Right ventricle myocardium superior (tissue), 1 donor: ENCODE measurements at places on chromosomes 6 and 20. TPM values are rescaled to one million over a fixed set of nuclear protein-coding genes. Genes with fewer than 3 reads are reported as not detected.
A peak's percentile ranks its signal among the peaks of the same experiment; 100 is the strongest.

DNA sequence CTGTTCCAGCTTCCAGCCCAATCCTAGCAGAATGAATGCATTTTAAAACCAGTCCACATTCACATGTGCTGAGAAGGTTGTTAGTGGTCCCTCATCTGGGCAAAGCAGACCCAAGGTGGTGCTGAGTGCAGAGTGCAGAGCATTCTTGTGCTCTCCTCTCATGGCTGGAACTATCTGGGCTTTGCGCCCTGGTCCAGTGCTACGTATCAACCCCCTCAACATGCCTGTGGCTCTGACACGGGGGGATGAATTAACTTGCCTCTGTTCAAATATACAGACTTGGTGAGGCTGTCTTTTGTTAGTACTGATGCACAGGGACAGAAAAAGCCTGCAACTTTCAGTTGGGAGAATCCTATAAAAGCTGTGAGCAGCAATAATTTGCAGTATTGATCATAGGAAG lies 42.5 kb downstream of the PANK2 start:
- DNase-seq = no peak

HTR1E gene
- total RNA-seq = not detected

DNA sequence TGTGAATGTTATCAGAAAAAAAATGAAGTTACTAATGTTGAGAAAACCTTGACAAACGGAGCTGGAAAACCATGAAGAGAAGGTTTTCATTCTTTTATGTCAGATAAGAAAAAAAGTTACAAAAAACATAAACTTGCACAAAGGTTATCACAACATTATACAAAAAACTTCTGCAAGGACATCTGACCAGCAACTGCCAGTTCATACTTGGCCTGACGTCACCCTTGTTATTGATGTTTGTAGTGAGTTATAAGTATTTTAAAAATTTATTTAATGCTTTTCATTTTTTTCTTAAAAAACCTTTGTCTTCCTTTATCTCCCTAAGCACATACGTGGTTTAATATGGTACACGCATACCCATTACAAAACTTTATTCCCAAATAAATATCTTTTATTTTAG lies 16.3 kb downstream of the GSTA3 start:
- no peak for DNase-seq

- DNase-seq = no peak
Measured at GRCh38 chr6:40778918-40779317, 191.8 kb upstream of the LRFN2 start.

- no peak for DNase-seq
Measured at GRCh38 chr6:4017834-4018170, 61.1 kb downstream of the FAM217A start.

GRCh38 chr6:168734523-168734922 lies 293.5 kb downstream of the SMOC2 start:
- no peak for DNase-seq

DNA sequence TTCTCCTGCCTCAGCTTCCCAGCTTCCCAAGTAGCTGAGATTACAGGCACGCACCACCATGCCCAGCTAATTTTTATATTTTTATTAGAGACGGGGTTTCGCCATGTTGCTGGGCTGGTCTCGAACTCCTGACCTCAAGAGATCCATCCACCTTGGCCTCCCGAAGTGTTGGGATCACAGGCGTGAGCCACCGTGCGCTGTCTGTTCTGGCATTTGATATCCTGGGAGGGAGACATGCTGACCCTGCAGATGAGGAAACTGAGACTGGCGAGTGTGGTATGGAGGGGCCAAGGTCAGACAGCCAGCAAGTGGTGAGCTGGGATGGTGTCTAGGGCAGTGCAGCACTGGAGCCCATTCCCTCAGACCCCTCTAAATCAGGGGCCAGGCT lies 44.6 kb downstream of the SRC start:
- no peak for DNase-seq

DNA sequence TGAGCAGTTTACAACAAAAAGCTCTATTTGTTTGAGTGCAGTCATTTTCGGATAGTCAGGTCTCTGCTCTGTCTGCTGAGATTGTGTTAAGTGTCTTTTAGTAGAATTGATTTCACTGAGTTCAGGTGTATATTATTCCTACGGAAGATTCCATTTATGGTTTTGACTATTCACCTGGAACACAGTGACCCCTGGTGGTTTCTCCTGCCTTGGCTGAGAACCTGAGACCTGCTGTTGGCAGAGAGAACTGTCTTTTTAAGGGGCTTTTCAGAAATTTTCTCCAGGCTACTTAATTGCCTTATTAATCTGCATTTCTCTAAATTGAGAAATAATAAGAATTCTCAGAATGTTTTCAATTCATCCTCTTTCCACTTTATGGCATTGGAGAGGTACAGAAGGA lies 508.0 kb downstream of the TBC1D32 start:
- DNase-seq = no peak

DNA sequence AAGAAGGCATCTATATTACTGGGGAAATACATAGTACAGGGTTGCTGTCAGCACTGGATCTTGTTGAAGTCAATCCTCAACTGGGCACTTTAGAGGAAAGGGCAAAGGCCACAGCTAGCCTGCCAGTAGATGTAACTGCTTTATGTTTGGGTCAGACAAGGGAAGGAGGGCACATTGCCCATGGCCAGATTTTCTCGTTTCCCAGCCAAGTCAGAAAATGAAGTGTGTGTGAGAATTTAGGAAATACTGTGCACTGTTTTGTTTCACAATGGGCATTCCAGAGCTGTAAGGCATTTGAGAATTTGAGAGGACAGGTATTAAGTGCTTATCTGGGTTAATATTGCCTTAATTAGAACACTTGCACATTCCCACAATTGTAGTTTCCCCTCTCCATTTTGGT lies 183.9 kb upstream of the MCHR2 start:
- no peak for DNase-seq

MLIP gene
- total RNA-seq = 403 TPM

GRCh38 chr20:35697696-35698297 lies 1.4 kb downstream of the NFS1 start:
- DNase-seq = no peak

AKAP12 gene
- 13.9 TPM for total RNA-seq

DNA sequence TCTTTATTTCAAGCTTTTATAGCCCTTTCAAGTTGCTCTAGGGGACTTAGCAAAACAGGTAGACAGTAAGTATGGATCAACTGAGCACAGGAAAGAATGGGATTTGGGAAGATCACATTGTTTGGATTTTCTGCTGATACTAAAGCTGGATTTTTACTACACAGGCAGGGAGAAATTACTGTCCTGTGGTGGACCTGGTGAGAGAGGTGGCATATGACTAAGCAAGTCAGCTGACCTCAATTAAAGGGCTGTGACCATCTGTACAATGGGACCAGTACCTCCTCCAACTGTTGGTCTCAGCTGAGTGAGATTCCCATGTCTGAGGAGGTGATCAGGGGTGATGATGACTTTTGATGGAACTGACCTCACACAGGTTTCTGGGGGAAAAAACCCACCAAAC lies 28.0 kb downstream of the RREB1 start:
- DNase-seq = no peak

DNA sequence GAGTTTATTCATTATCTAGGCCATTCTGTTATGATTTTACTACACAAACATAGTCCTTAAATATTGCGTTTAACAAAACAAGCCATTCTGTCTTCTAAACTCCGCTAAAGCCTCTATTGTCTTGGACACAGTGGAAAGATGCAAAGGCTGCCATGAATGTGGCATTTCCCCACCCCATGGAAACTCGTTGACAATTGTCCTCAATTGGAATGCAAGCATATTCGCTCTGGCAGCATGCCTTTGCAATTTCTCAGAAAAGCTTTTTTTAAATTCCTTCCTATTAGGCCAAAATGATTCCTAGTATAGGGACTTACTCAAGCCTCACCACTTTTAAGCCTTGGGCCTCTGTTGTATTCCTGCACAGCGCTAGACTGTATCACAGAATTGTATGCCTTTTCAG lies 22.8 kb downstream of the OR2A4 start:
- no peak for DNase-seq

DNA sequence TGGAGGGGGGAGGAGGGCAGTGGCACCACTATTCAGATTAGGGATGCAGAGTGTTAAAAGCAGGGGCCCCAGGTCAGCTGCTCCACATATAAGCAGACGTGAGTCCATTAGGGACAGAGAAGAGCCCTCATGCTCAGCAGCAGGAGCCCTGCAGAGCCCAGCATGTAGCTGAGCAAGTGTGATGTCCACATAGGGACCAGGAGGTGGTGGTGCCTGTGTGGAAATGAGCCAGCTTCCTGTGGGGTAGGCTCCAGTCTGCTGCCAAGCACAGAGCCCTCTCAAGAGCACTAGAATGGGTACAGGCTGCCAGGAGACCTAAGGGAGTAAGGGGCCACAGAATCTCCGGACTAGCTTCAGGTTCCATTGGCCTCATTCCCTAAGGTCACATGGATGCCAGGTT lies 57.9 kb upstream of the MLN start:
- DNase-seq = no peak

MCHR2 gene
- not detected for total RNA-seq

GRCh38 chr20:14832630-14833029 lies 495.2 kb upstream of the FLRT3 start:
- DNase-seq = no peak

DNA sequence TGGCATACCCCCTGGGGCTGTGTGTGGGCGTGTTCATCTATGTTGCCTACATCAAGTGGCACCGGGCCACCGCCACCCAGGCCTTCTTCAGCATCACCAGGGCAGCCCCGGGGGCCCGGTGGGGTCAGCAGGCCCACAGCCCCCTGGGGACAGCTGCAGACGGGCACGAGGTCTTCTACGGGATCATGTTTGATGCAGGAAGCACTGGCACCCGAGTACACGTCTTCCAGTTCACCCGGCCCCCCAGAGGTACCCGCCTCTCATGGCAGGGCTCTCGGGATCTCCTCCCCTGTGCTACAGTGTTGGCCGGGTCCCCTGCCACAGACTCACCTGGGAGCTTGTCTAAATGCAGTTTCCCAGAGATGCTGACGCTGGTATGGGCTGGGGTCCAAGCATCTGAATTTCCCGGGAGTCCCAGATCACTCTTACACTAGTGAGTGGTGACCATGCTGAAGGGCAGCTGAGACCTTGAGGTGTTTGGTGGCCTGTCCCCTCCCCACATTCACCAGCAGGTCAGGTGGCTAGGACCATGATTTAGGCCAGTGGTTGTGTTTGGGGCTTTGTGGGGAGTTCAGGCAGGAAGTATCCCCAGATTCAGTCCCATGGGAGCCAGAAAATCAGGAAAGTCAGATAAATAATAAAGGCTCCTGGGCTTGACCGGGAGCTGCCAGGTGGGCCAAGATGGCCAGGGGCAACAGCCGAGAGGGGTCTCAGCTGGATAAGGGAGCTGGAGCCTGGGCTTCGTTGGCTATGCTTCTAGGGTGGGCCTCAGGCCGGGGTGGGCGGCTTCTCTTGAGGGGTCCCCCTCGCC lies 11.8 kb downstream of the ENTPD6 start:
- no peak for DNase-seq

- DNase-seq = no peak
Measured at GRCh38 chr6:112215488-112216284, 38.7 kb downstream of the LAMA4 start.

TMEM200A gene
- not detected for total RNA-seq

PLG gene
- total RNA-seq = 0.40 TPM

GRCh38 chr6:36052097-36052496 lies 24.5 kb downstream of the MAPK14 start:
- DNase-seq = no peak

MROH8 gene
- total RNA-seq = 3.8 TPM

DNA sequence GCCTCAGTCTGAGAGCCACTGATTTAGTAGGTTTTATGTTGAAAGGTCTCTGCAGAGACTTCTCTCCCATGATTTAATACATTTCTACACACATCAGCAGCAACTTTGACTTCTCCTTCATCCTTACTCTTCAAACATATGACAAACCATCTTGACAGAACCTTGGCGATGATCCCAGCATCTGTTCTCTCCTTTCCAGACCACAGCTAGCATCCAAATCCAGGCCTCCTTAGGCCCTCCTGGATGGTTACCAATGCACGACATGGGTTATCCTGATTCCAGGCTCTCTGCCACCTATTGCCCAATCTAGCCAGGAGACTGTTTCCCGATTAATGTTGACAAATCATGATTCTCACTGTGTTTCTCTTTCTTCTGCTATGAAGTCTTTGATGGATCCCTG lies 16.8 kb downstream of the LAMA4 start:
- DNase-seq = peak; percentile 58

DNA sequence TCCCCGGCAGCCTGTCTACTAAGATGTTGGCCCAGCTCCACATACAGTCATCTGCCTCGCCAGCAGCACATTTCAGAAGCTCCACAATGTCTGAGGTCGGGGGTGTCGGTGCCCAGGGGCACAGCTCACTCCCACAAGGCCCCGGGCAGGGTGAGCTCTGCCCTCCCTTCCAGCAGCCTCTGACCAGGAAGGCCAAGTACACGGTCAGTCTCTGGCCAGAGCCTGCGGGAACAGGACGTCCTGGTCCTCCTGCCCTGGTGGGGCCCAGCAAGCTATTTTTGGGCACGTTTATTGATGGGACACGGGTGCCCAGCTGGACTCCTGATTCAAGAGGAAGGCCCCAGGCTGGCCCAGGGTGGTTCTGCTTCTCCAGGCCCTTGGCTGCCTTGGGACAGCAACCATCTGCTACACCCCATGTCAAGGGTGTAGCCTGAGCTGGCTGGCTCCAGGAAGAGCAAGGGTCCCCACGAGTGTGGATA lies 114.9 kb upstream of the PTPN1 start:
- peak; percentile 92 for DNase-seq

DNA sequence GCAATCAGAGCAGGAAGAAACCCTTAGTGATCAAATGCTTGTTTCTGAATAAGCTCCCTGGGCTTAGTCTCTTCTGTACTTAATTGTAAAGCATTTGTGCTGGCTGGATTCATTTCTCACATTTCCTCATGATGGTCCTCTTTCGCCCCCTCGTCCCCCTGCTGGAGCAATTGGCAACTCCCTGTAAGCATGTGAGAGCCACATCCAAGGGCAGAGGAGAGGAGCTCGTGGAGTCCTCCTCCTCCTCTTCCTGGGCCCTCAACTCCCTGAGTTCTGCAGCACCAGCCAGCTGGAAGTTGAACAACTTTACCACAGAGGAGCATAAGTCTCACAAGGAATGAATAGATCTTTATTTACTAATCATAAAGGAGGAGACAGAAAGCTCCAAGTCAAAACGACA lies 12.6 kb downstream of the ANKEF1 start:
- DNase-seq = no peak

NOX3 gene
- total RNA-seq = not detected

RGS17 gene
- total RNA-seq = 0.05 TPM

SFT2D1 gene
- 20.5 TPM for total RNA-seq

GRCh38 chr6:158002951-158003853 lies 21.5 kb downstream of the SYNJ2 start:
- peak; percentile 67 for DNase-seq

- no peak for DNase-seq
Measured at GRCh38 chr6:149331043-149331807, 13.7 kb downstream of the TAB2 start.

DEFB124 gene
- not detected for total RNA-seq

DNA sequence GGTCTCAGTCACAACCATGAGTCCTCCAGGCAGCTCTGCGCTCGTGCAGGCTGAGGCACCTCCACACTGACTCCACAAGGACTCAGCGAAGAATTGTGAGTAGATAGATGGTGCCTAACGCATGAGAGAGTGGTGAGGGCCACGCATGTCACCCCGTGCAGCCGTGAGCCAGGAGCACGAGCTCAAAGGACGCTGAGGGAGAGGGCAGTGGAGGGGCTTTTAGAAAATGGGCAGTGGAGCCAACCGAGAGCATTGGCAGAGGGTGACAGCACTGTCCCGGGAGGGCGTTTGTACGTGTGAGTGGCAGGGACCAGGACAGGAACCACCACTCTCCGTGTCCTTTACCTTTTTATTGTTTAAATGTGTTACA lies 105.6 kb downstream of the PSMB1 start:
- no peak for DNase-seq
